ENCODE measurements at places on chromosomes 4 and X. TPM values are rescaled to one million over a fixed set of nuclear protein-coding genes. Genes with fewer than 3 reads are reported as not detected.
A peak's percentile ranks its signal among the peaks of the same experiment; 100 is the strongest.

GRCh38 chrX:102995316-102995715, 58.2 kb downstream of the RAB40AL start:
- no peak for DNase-seq

- DNase-seq = no peak
Measured at GRCh38 chr4:108024085-108024877, 34.6 kb downstream of the HADH start.

GRCh38 chr4:38189445-38189844, 229.2 kb downstream of the PTTG2 start:
- DNase-seq = no peak

GRCh38 chr4:10947898-10948297, 263.3 kb upstream of the CLNK start:
- DNase-seq = no peak

DNA sequence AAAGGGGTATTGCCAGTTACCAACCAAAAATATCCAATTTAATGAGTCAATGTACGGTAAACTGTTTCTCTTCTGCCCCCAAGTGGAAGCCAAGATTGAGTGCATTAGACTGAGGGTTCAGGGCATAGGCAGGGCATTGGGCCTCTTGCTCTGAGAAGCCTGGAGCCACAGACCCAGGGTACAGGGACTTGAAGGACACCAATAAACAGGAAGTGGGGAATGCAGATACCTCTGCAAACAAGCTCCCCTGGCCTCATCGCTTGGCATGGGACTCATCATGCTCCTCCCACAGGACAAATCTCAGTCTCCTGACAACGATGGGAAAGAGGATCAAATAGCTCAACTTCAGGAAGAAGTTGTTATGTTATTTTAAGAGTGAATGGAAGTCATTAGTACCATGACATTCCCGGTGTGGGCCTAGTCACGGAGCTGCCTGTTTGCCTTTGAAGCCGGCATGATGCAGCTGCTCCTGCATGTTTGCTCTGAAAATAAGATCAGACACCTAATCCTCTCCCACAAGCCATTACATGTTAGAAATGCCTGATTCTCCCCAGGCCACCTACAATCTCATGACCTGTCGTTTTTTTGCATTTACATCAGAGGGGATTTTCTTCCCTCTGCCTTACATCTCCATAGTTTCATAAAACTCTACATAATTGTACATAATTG, 224.2 kb downstream of the RCHY1 start:
- no peak for DNase-seq

The NAP1L2 gene
- 5.5 TPM for total RNA-seq

GRCh38 chrX:50093625-50094024, 107.2 kb downstream of the AKAP4 start:
- no peak for DNase-seq

DNA sequence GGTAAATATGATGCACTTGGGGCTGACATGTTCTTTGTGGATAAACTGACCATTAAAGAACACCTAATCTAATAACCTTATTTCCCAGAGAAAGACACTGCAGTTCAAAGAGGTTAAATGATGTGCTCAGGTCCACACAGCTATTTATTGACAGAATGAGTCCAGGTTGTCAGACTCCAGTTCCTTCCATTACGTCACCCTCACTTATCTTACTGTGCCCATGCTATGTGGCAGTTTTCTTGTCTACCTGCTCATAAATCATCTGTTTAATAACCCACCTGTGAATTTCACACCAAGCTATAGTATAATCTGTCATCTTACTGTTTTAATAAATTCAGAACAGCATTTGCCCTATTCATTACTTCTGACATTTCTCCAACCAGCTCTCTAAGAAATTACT, 36.7 kb downstream of the QRFPR start:
- no peak for DNase-seq

DNA sequence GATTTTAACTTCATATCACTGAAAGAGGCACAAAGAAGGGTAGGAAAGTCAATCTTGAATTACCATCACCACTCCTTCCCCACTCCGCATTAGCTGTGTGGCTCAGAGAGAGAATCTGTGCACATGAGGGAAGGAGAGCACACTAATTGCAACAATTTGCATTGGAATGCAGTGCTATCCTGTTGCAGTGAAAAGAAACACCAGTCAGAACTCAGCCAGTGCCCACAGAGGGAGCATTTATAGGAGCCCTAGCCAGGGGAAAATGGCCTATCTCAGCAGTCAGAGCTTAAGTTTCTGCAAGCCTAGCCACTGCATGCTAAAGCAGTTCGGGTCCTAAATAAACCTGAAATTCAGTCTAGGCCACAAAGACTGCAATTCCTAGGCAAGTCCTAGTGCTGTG, 159.4 kb upstream of the AR start:
- no peak for DNase-seq

DNA sequence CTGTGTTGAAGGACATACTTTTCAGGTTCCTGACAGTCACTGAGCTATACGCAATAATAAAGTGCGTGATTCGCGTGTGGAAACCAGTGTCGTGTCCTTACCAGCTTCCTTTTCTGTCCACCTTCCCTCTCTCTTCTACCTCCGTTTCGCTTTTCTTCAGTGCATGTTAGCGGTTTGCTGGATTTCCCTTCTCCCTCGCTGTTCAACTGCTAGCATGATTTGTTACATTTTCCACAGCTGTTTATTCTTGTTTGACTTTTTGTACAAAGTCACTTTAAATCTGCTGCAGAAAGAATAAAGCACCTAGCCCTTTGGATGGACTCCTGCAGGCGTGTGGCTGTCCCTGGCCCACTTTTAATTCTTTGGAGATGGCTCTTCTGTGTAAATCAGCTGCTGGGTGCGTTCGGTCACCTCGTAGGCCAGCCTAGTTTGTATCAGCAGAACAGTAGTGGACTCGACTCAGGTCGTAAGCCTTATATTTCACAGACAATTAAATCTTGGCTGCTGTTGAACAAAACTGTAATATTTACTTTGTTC, 8.9 kb upstream of the HAND2 start:
- peak; percentile 33 for DNase-seq

The RAP2C gene
- 18.9 TPM for total RNA-seq

DNA sequence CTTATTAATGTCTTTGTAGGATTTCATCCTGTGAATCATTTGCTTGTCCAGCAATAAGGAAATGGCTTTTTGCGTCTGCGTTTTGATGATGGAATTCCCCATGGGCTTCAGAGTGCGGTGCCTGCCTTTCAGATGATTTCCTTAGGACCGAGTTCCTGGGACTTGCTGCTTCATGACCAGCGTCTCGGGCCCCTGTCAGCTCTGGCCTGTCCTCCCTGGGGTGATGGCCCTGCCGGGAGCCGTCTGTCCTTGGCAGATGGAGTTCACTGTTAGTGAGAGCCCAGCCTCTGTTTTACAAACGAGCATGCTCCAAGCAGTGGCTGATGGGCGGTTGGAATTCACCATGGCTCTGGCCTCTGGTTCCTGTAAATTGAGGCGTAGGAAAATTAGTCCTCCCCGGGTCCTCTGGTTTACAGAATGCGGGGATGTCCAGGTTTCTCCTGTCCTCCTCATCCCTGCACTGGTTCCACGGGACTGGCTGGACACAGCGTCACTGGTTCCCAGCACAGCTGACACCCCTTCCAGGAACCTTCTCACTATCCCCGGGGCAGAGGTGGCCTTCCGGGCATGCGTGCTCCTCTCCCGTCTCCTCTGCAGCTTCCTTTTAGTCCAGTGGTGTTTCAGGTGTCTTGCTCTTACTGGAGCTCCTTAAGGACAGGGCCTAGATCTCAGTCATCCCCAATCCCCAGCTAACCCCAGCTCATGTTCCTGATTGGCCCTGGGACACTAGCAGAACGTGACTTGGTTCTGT, 34.9 kb downstream of the TBC1D14 start:
- no peak for DNase-seq

DNA sequence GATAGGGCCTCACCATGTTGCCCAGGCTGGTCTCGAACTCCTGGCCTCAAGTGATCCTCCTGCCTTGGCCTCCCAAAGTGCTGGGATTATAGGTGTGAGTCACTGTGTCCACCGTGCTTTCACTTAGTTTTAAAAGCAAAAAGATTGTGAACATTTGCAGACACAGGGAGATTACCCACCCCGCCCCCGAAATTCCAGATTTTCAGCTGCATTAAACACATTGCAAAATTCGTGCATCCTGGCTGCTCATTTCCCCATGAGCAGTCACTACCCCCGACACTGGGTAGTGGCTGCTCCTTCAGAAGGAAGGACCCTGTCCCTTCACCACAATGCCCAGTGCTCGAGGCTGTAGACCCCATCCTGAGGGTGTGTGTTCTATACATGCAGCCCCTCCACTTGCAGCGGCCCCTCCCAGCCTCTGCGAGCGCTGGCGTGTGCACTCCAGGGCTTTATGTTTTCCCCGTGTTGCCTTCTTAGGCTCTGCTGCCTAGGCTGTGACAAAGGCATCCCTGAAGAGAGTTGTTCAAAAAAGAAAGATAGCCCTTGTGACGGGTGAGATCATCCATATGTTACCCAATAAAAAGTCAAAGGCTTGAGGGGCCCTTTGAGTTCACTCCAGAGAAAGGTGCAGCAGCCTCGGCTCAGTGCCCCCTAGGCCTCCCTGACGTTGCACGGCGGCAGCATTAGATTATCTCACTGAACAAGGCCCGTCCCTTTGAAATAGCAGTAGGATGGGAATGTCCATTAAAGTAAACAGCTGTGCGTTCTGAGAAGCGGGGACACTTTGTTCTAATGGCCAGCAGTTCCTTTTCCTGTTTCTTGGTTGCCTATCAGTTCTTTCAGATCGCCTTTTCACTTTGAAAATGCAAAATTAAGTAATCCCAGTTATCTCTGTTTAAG, 71.6 kb downstream of the SHROOM2 start:
- no peak for DNase-seq

DNA sequence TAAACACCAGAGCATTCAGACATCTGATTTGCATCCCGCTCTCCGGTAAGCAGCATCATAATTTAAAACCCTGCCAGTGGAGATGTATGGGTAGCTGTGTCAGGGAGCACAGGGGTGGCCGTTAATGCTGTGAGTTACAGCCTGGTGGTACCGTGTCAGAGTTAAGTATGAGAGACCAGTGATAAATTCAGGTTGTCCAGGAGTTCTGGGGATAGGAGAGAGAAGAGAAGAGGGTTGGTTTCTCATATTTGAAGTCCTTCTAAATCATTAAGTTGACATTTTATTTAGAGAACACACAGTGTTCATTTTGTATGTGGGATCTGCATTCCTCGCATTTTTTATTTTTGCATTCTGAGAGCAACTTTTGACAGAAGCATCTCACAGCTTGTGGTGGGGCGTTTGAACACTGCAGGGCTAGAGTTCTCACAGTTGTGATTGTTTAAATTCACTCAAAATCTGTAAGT, 157.6 kb downstream of the DCLK2 start:
- DNase-seq = no peak

The VCX3B gene
- not detected for total RNA-seq

The NOX1 gene
- not detected for total RNA-seq

The STATH gene
- total RNA-seq = not detected

GRCh38 chr4:133713340-133713739, 488.2 kb downstream of the PABPC4L start:
- DNase-seq = no peak

The SMR3B gene
- total RNA-seq = not detected

GRCh38 chr4:4271912-4272311, 18.0 kb downstream of the LYAR start:
- no peak for DNase-seq

The LEF1 gene
- total RNA-seq = 6.0 TPM
